Stimulated activated CD8-positive, alpha-beta memory T cell treated with anti-CD3 and anti-CD28 coated beads, Interleukin-4, amount 100 ng/mL, for 4 hours (primary cell): ENCODE measurements at places on chromosomes 3 and 15.

- no peak for DNase-seq
These were observed 1209.9 kb downstream of the NSUN3 start for GRCh38 chr3:95272781-95273180.

- no peak for DNase-seq
These were observed 581.2 kb downstream of the PYDC2 start for GRCh38 chr3:192042116-192042515.

DNA sequence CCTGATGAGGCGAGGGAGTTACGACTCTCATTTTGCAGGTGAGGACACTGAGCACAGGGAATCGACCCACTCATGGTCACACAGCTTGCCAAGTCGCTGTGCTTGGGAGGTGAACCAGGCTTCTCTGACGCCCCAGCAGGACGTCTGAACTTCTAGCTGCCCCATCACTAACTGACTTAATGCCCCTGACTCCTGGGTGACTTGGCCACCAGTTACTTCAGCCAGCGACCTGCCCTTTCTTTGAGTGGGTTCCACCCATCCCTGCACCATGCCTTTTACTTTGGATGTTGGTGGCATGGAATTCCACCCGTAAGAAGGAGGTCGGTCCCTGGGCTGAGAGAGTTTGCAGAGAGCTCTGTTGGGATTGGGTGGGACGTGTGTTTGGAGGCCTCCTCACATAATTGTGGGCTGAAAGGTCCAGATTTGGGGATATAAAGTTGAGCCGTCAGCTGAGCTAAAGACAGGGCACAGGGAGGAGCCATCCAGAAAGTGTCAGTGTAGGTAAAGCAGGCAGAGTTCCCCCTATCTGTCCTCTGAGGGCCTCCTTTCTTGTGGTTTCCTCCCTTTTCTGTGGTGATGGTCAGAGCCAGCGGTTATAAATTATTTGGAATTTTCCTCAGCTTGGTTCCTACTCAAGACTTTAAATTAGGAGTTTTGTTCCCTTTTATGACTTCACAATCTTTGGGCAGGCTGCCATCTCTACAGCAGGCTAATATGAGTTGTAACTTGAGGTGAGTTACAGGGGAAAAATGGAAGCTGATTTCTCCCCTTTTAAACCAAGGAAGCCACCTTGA lies 55.0 kb downstream of the FLNB start:
- no peak for DNase-seq

DNA sequence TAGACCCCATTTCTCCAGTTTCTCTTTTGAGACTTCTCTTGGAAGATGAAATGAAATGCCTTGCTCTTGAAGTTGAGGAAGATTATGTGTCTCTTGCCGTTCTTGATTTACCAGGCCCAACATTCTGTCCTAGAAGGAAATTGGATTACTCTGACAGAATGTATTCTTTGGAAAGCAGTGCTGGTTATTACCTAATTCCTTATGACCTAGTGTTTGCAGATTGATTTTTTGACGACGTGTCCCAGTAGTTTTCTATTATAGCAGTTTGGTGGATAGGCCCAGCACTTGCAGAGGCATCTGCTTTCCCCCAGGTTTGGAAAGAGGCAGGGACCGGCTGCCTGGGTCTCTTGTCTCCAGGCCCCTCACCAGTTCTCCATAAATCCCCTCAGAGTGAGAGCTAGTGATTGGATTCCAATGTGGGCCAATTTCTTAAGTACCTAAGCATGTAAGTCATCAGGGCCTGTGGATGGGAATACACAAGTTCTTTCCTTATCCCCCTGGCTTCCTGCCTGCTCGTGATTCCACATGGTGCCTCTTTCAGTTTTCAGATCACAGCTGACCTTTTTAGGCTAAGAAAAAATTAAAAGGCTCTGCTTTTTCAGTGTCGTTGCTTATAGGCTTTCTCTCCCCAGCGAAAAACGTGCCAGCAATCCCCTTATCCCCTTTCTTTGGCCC lies 50.2 kb downstream of the EPHB3 start:
- DNase-seq, result no peak

GRCh38 chr3:60575718-60576272 lies 675.5 kb downstream of the FHIT start:
- DNase-seq, result no peak

DNA sequence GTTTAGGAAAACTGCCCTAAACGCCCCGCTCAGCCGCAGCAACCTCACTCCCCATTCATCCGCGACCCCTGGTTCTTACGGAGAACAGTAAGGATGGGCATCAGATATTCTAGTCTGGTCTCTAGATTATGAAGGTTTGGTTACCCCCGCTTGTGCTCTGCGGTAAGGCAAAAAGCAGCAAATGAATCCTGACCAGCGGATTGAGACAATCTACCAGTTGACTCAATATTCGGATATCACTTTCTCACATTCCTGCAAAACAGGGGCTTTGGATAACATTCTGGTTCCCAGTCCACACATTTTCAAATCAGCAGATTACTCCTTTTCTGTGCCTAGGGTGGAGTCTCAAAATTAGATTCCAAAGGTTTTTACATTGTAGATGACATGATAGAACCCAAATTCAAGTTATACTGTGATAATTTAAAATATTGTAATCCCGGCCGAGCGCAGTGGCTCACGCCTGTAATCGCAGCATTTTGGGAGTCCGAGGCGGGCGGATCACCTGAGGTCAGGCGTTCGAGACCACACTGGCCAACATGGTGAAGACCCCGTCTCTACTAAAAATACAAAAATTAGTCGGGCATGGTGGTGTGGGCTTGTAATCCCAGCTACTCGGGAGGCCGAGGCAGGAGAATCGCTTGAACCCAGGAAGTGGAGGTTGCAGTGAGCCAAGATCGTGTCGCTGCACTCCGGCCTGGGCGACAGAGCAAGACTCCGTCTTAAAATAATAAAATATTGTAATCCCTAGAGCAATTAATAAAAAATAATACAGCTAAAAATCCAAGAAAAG lies 1.1 kb upstream of the CYFIP1 start:
- no peak for DNase-seq

- no peak for DNase-seq
These were observed 36.8 kb upstream of the PEX5L start for GRCh38 chr3:180073561-180073960.

GRCh38 chr3:197171481-197172067 lies 126.8 kb downstream of the DLG1 start:
- DNase-seq, result no peak

DNA sequence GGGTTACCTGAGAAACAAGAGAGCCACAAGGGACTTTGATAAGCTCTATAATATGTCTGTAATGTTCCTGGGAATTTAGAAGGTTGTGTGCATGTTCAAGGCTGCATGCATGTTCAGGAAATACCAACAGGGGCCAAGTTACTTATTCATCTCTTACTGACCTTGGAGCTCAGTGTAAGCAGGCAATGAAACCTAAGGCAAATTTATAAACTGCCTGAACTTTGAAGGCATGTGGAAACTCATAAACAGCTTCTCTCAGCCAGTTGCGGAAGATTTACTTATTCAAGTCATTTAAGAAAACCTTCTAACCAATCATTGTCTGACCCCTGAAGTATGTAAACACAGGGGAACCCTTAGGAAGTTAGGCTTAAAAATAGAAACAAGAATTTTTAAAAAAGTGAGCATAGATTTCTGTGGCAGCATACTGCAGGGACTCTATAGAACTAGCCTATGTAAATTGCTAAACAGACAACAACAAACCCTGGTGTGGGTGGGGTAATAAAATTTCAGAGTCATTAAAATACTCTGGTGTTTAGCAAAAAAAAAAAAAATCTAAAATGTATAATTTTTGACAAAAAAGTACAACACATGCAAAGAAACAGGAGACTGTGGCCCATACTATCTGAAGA lies 57.2 kb downstream of the SLC15A2 start:
- no peak for DNase-seq

GRCh38 chr3:9151240-9151639 lies 98.2 kb downstream of the SRGAP3 start:
- DNase-seq, result no peak

GRCh38 chr3:183022936-183023516 lies 42.7 kb upstream of the DCUN1D1 start:
- DNase-seq, result no peak

DNA sequence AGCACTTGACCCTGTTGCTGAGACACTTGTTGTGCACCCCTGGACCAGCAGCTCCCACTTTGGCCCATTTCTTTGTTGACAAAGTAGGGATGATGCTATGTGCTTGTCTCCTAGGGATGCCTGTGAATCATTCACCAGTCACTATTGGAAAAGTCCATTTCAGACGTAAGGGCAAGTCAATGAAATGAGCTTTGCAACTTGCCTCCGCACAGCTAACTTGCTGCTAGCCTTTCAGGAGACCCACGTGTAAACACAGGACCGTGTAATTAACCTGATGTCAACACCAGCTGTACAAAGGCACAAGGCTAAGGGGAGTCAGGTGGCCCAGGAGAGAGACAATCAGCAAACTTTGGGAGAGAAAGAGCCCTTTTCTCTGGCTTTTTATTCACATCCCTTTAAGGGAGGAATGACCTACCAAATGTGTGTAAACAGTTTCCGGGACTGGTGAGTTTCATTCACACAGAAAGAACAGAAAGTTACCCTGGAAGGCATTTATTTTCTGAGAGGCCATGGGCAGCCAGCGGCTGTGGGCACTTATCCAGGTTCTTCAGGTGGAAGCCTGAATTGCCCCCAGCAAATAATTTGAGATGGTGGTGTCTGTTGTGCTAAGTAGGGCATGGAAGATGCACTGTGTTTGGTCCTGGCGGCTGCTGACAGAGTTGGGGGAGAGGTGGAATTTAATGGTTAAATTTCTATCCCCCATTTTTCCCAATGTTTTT lies 54.0 kb downstream of the TIPARP start:
- DNase-seq, result no peak

DNA sequence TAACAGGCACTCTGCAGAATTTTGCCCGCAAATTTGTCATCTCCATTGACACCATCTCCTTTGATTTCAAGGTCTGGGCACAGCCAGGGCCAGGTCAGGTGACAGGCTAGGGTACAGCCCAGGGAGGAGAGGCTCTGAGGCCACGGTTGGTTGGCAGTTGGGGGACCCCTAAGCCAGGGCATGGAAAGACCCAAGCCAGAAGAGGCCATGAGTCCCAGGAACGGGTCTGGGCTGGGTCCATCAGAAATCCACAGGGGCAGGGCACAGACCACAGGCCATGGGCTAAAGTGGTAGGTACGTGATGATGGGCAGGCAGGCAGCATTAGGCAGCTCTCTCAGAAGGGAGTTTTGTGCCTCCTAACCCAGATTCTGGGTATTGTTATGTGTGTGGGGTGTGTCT lies 45.8 kb downstream of the SEMA3G start:
- no peak for DNase-seq

GRCh38 chr3:178762385-178762784 lies 226.1 kb downstream of the KCNMB2 start:
- DNase-seq, result no peak

- DNase-seq, result no peak
These were observed 30.4 kb downstream of the CHRNA7 start for GRCh38 chr15:32060706-32061105.

DNA sequence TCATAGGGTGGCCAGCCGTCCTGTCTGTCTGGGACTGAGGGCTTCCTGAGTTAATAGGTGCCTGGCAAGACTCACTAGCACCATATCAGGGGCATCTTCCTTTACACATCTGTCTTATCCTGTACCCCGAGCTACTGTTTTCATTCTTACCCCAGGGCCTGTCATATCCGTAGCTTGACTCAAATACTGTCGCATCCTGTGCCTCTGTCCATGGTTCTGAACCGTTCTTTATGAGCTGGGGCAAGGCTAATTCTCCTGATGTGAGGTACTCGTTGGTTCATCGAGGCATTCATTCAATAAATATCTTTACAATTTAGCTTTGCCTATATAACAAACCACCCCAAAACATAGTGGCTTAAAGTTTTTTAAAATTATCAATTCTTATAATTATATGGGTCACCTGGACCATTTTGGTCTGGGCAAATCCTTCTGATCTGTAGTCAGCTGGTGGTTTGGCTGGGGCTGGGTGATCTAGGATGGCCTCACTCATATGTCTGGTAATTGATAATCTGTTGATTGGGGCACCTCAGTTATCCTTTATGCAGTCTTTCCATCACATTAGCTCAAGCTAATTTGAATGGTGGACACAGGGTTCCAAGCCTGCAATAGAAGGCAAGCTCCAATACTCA lies 121.2 kb downstream of the TLE3 start:
- DNase-seq, result no peak

DNA sequence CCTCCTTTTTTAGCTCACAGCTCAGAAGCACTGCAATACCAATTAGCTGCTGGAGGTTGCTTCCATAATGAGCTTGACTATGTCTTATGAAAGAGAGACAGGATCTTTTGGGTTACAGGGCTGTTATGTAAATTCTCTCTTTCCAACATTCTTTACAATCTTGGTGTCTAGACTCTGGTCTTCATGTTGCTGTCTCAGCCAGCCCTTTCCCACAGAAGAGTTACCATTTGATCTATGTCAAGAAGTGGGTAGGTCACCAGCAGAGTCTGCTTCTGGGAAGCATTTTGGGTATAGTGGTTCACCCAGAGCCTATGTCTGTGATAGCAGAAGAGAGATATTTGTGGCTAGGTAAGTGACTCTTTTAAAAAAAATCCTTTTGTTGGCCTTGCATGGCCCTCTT lies 234.5 kb downstream of the SATB1 start:
- DNase-seq, result no peak

- no peak for DNase-seq
These were observed 35.3 kb downstream of the ABHD17C start for GRCh38 chr15:80730387-80730786.

GRCh38 chr3:11651900-11652299 lies 8.2 kb upstream of the VGLL4 start:
- no peak for DNase-seq

- DNase-seq, result no peak
These were observed 144.6 kb downstream of the LPP start for GRCh38 chr3:188298585-188298984.

DNA sequence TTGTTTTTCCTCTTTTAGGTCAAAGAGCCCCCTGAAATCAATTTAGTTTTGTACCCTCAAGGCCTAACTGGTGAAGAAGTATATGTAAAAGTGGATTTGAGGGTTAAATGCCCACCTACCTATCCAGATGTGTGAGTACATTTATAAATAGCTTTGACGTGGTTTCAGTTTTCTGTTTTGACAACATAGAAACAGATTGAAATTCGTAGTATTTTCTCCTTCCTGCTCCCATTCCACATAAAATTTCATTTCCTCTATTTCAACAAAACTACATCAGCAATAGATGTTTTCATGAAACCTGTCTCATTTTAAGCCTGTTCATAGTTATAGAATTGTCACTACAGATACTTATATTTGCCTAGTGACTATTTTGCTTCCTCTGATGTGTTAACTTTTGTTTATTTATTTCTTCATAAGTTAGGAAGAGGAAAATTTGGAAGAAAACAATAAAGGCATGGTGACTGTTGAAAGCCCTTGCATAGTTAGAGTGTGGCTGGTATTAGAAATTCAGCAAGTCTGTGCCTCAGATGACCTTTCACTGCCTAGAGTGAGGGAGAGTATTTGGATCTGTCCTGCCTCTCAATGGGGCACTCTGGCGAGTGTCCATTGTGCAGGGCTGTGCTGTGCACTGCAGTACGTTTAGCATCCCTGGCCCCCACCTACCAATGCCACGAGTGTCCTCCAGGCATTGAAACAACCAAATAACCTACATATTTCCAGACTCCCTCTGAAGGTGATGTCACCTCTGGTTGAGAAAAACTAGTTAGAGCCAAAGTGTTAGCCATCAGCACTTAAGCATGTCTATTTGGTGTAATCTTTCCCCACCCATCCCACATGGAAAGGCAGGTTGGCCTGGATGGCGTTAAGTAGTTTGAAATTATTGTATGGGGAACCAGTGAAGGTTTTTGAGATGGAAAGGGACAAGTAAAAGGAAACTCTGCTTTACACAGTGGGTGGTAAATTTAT lies 5.9 kb downstream of the EIF2AK4 start:
- DNase-seq, result no peak

- no peak for DNase-seq
These were observed 209.9 kb downstream of the ITPR1 start for GRCh38 chr3:4703054-4703480.

- no peak for DNase-seq
These were observed 232.0 kb upstream of the RASGRP1 start for GRCh38 chr15:38796589-38796988.
